Stimulated activated CD4-positive, alpha-beta T cell treated with anti-CD3 and anti-CD28 coated beads, Interleukin-4, amount 100 ng/mL, for 1 hour (primary cell): ENCODE measurements at places on chromosomes 2 and 18.
A peak's percentile ranks its signal among the peaks of the same experiment; 100 is the strongest.

- no peak for DNase-seq
Measured at GRCh38 chr2:232038881-232039485, 77.5 kb downstream of the DIS3L2 start.

- no peak for DNase-seq
Measured at GRCh38 chr18:56576826-56577573, 61.4 kb downstream of the TXNL1 start.

- no peak for DNase-seq
Measured at GRCh38 chr2:74583504-74583903, 29.0 kb downstream of the DOK1 start.

GRCh38 chr2:204869132-204869823 is 324.0 kb downstream of the PARD3B start:
- DNase-seq = no peak

DNA sequence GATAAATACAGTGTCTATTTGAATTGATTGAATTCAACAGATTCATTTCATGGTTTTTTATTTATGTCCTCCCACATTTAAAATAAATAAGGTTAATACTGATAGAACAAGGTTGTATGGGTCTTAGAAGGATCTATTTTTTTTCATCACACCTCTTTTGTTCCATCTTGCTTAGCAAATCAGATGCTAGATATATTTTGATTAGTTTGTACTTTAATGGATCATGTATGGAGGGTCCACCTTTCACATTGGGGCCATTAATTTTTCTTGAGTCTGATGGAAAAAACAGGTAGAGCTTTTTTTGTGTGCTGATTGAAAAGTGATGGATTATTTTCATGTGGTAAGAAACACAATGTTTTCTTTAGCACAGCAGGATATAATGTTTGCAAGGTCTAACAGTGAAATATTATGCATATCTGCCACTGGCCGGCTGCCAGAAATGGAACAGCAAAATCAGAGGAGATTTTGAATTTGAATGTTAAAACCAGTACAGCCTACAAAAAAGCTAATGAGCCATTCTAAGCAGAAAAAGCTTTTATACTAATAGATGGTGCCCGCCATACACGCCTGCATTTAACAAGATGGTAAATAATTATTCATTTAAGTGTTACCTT is 188.1 kb upstream of the ETAA1 start:
- DNase-seq = no peak

DNA sequence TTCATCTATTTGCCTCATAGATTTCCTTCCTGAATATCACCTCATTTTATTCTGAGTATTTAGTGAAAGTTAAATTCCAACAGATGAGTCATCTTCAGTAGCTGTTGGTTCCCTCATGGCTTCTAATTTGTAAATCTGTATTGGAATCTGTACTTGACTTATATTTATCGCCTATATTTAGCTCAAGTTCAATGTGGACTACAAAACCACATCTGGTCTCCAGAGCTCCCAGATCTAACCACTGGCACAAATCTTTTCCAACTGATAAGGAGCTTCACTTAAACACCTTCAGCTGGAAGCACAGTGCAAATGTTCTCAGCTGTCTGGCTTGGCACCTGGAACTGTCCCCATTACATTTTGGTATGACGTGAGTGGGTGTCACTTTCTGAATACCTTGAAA is 82.8 kb upstream of the DSEL start:
- no peak for DNase-seq

- DNase-seq = no peak
Measured at GRCh38 chr2:176565641-176566323, 296.5 kb downstream of the MTX2 start.

DNA sequence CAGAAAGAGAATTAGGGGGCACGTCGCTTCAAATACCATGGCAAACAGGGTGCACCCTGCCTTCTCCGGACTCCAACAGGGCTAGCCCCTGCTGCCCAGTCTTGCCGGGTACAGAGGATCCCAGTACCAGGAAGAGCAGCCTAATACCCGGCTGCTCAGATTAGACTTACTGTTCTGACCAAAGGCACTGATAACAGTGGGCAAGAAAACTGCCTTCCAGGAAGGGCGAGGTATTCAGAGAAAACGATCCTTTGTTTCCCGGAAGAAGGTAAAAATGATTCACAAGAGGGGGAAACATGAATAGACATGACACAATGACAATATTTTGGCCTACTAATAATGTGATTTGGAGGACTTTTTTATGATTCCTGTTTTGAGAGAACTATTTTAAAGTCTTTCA is 99.9 kb downstream of the SS18 start:
- DNase-seq = no peak

- no peak for DNase-seq
Measured at GRCh38 chr2:234708091-234708683, 211.3 kb upstream of the ARL4C start.

DNA sequence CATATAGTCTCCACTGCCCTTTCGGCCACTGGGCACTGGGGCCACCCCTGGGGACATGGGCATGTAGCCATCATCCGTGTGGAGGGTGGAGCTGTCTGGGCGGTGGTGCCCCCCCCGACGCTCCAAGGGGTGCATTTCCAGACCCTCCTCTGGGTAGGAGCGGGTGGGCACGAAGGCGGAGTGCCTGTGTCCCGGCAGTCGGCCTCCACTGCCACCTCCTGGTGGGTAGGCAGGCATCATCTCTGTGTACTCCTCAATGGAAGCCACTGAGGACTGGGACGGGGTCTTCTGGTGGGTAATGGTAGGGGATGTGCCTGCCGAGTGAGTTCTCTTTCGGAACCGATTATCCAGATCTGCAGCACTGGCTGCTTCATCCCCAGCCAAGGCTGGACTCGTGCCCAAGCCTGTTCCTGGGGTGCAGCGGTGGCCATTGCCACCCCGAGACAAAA is 2.8 kb downstream of the IRS1 start:
- peak; percentile 16 for DNase-seq

GRCh38 chr18:74230922-74231714 is 60.6 kb downstream of the CYB5A start:
- no peak for DNase-seq

GRCh38 chr18:59040770-59041148 is 98.9 kb upstream of the SEC11C start:
- no peak for DNase-seq

GRCh38 chr18:77124452-77124922 is 8.1 kb downstream of the MBP start:
- peak; percentile 48 for DNase-seq

DNA sequence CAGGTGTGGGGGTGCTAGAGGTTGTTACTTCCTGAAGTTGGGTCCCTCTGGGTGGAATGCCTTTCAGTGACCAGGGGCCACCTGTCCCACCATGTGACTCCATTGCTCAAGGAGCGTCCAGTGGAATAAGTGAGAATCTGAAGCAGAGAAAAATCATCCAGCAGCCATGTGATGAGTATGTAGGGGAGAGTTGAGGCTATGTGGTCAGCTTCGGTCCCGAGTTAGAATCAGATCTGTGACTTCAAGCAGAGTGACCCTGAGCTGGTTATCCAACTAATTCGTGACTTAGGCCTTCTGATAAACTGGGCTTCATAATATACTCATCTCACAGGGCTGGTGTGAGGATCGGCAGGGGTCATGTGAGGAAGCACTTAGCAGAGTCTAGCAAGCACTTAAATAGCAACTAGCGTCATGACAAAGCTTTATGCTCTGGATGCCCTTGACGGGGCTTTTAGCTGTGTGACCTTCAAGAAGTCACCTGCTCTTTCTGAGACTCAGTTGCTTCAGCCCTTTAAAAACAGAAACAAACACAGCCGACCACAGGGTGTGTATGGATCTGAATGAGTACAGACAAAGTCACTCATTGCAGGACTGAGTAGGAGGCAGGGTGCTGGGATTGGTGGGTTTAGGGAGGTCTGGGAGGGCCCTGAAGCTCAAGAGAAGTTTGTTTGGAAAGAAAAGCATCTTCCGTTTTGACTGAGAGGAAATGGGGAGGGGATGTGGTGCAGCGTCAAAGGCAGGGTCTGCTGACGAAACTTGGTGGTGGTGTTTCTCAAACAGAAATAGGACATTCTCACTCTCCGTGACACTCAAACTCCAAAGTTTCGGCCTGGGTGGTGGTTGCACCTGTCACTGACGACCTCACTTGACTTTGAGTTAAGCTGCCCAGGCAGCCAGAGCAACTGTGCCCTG is 264.0 kb upstream of the CXCR4 start:
- DNase-seq = peak; percentile 47

- no peak for DNase-seq
Measured at GRCh38 chr2:130765464-130765863, 10.1 kb downstream of the AMER3 start.

GRCh38 chr2:108637304-108637669 is 82.0 kb upstream of the RANBP2 start:
- no peak for DNase-seq

DNA sequence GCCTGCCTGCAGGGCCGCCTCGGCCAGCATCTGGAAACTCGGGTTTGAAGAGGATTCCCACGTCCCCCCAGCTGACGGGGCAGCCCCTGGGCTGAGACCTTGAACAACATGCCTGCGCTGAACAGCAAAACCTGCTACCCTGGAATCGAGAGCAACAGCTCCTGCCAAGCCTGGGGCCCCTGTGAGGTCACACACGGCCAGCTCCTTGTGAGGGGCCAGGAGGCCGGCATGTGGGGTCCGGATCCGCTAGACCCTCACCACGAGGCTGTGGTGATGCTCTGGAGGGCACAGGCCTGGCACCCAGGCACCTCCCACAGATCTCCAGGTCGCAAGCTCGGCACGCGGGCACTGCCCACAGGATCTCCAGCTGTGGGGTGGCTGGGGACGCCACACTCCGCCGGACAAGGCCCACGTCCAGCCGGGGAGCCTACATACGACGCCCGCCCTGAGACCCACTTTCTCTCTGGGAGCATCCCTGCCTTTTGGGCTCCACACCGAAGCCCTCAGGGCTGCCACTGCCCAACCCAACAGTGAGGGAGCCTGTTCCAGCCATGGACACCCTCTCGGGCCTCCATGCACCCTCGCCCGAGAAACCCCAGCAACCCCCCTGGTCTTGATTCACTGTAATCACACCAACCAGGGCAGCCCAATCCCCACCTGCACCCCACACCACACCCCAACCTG is 34.1 kb downstream of the SLC66A2 start:
- DNase-seq = no peak

GRCh38 chr2:200961674-200962073 is 1.8 kb downstream of the ORC2 start:
- no peak for DNase-seq

DNA sequence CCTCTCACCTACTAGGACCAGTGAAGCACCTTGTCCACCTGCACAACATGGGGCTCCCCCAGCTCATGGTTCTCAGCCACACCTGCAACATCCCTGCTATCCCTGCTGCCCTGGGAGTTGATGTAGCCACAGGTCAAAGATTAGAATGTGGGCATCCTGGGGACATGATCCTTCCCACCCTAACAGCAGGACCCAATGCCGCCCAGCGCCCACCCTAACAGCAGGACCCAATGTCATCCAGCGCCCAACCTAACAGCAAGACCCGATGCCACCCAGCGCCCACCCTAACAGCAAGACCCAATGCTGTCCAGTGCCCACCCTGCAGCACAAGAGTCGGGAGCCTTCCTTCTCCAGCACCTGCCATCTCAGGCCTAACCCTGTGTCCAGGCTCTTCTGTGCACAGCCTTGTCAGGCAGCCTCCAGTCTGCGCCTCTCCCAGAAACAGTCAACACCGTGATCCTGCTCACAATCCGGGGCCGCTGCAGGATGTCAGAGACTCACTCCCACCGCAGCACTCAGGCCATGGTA is 237.3 kb upstream of the SALL3 start:
- DNase-seq = no peak

DNA sequence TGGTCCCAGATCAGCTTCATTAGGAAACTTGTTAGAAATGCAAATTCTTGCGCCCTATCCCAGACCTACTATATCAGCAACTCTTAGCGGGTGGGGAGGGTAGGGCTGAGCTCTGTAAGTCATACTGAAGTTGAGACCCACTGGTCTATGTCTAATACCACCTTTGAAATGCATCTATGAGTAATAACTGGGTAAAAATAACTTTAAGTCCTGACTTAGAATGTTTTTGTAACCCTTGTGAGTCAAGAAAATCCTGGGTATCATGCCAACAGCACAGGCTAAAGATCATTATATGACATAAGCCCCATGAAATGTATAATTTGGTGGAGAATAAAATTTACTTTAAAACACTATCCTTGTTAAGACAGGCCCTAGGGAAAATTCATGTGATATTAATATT is 41.4 kb downstream of the PRKD3 start:
- no peak for DNase-seq

- no peak for DNase-seq
Measured at GRCh38 chr2:73930386-73930785, 3.7 kb downstream of the DGUOK start.

- no peak for DNase-seq
Measured at GRCh38 chr2:230631470-230631869, 81.2 kb upstream of the CAB39 start.

GRCh38 chr2:177852389-177852788 is 220.2 kb downstream of the PDE11A start:
- no peak for DNase-seq

DNA sequence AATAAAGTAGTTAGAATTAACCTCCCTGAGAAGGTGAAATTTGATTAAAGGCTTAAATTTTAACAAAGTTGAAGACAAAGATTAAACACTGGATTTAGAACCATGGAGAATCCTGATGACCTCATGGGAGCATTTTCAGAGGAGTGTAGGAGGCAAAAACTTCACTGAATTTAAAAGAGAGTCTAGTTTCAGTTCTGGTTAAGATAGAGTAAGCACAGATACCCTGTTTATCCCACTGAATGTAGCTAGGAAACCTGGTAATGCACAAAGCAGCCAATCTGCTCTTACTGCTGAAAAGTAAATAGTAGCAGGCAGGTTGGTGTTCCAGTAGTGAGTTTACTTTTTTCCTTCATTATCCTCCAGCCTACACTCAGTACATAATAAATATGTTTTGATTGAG is 654.9 kb upstream of the SYT4 start:
- no peak for DNase-seq

- DNase-seq = no peak
Measured at GRCh38 chr2:200604571-200605255, 18.9 kb downstream of the AOX1 start.

DNA sequence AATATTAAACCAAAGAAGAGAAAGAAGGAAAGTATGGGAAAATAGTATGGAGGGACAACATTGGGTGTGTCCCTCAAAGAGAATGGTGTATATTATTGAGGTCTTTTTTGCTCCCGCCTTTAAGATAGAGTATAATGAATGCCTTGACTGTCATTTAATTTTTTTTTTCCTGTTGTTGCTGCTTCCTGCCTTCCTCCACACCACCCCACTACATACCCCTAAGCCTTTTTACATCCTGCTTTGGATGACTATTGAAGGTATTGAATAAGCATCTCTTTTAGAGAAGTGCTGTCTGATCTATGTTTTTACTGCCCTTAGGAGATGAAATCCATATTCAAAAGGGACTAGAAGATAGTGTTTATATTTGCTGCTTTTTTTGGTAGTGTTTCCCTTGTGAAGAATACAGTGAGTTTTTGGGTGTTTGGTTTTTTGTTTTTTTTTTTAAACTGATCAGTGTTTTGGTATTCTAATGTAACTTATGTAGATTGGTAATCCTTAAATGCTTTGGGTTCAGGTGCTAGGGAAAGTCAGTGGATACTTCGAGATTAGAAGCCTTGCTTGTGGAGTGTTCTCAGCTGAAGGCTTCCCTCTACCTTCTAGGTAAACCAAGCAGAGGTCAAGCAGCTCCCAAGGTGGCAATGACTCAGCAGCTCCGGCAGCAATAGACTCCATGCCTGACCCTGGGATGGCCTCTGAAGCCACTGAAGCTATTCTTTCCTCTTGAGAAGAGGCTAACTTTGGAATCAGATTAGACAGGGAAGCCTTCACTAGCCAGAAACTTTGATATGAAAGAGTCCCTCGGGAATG is 5.0 kb downstream of the FZD7 start:
- DNase-seq = no peak

GRCh38 chr18:13611601-13612195 is 114.7 kb downstream of the FAM210A start:
- no peak for DNase-seq
